ENCODE measurements at places on chromosomes 11 and 22.

DNA sequence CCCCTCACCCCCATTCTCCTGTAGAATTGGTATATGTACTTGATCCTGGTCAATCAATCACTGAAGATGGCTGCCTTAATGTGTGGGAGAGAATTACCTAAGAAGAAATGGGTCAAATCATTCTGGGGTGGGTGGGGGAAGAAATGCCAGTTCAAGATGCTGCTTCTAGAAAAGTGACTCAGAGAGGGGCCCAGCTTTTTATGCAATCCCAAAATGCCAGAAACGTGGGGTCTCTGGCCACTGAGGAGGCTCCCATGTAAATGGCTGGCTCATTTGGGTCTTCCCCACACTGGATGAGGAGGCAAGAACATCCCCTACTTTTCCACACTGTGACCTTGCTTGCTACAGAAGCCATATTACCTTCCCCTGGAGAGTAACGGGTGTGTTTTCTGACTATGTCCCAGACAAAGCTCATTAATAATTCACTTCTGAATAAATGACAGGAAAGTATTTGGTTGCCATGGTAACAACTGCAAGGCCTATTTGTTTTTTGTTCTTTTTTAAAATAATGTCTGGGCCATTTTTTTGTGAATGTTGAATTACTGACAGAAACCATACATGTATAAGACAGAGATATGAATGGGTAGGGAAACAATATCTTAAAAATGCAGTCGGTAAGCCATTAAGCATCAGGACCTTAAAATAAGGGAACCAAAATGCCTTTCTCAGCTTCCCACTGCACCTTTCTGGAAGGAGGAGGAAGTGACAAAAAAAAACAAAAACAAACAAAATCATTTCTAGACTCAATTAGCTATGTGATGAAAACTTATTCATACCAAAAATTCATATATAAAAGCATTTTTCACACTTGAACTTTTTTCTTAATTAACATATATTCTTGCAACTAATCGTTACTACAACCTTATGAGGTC, 32.0 kb downstream of the SLC1A2 start:
- no peak for DNase-seq

- no peak for DNase-seq
Measured at GRCh38 chr11:99535819-99536218, 515.1 kb downstream of the CNTN5 start.

DNA sequence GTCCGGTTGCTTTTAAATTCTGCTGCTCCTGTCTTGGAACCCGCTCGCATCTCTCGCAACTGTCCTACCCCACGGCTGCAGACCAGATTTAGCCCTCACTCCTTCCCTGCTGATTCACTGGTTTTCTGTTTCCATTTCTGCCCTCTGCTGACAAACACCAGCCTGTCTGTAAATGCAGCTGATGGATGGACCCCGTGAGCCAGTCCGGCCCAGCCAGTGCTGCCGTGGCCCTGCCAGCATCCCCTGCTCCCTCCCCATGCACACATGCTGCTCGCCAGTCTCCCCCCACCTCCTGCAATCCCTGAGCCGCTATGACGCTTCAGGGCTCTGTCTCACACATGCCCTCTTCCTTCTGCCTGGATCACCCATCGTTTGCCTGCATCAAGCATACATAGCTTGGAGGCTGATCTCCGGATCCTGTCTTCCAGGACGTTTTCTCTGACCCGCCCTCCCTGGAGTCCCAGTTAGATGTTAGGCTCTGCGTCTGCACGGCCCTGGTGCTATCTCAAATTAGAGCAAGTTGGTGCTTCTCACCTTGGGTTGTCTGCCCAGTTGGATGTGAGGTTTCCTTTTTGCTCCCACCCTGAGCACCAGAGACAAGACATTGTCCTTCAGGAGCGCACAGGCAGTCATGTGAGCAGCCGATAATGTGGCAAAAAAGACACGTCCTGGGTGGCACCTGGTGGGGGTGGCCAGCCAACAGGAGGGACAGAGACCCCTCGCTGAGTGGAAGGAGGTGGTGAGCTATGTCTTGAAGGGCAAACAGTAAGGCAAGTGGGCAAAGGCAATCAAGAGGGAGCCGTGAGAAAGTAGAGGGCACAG, 4.3 kb upstream of the ACR start:
- DNase-seq, result no peak

- DNase-seq, result no peak
Measured at GRCh38 chr11:78446210-78446609, 28.6 kb upstream of the GAB2 start.

All from NCI-H187 (cell line).